ENCODE measurements at places on chromosomes 2 and 18.
A peak's percentile ranks its signal among the peaks of the same experiment; 100 is the strongest.

- no peak for DNase-seq
Measured at GRCh38 chr2:32743480-32744236, 115.8 kb downstream of the TTC27 start.

GRCh38 chr2:120700659-120701058, 35.0 kb upstream of the GLI2 start:
- DNase-seq = no peak

- peak; percentile 78 for DNase-seq
Measured at GRCh38 chr18:49486953-49487710, at the start of gene C18orf32. C18orf32 (minus strand) TSS chr18:49487234; CDS start chr18:49483748, 3,486 bp downstream.

GRCh38 chr2:82246220-82246775, 1941.7 kb upstream of the LRRTM1 start:
- DNase-seq = no peak

DNA sequence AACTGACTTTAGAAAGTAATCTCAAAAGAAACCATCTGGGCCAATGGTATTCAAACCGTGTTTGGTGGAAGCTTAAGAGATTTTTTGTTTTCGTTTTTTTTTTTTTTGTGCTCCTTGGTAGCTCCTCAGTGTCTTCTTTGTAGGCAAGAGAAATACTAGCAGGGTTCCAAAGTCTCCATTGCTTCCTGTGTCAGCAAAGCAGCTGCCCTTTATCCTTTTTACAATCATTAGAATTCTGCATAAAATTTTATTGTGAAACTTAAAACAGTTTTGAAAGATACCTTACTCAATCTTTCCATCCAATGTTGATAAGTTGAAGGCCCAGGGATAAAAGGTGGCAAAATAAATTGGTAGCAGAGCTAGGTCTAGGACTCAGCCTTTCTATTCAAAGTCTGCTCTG, 479 bp downstream of the IL1F10 start:
- DNase-seq = no peak

GRCh38 chr18:35484034-35484433, 13.7 kb downstream of the INO80C start:
- no peak for DNase-seq

DNA sequence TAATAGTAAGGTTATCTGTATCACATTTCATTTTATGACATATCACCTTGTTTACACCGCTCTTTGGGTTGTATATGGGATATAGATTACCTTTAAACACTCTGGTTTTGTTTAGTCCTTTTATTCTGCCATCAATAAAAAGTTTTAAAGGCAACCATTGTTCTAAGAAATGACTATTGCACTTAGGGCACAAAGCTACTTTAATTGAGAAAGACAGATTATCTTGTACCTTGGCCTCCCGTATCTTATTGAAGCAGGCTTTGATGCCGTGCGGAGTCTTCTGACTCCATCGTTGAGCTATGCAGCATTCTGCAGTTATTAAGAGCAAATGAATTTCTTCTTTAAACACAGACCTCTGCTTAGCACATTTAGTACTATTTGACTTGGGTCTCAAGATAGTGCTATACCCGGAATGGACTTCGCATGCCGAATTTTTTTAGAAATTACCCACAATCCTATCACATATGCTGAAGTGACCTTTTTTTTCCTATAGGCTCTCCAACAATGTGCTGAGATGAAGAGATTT, 16.7 kb downstream of the PKDCC start:
- no peak for DNase-seq

GRCh38 chr18:57864615-57865121, 61.6 kb upstream of the ATP8B1 start:
- no peak for DNase-seq

GRCh38 chr2:52260904-52261303, 1229.0 kb upstream of the NRXN1 start:
- DNase-seq = peak; percentile 47

DNA sequence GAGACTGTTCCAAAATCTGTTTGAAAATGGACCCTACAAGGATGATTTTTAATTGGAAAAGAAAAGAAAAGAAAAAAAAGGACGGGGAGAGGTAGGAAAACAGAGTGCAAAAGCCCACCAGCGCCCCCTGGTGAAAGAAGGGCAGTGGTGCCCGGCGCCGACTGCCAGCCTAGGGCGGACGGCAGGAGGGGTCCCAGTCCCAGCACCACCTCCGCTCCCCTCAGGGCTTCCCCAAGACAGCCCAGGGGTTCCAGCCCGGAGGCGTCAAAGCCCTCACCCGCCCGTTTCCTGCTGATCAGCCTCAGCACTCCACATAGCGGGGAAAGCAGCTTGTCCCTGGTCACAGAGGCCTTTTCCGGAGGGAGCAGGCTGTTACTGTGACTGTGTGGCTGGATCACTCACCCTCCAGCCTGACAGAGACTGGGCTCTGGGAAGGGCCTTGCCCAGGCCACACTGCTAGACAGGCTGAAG, 213.9 kb downstream of the TFCP2L1 start:
- no peak for DNase-seq

GRCh38 chr18:42174909-42175308, 219.9 kb downstream of the PIK3C3 start:
- DNase-seq = no peak

DNA sequence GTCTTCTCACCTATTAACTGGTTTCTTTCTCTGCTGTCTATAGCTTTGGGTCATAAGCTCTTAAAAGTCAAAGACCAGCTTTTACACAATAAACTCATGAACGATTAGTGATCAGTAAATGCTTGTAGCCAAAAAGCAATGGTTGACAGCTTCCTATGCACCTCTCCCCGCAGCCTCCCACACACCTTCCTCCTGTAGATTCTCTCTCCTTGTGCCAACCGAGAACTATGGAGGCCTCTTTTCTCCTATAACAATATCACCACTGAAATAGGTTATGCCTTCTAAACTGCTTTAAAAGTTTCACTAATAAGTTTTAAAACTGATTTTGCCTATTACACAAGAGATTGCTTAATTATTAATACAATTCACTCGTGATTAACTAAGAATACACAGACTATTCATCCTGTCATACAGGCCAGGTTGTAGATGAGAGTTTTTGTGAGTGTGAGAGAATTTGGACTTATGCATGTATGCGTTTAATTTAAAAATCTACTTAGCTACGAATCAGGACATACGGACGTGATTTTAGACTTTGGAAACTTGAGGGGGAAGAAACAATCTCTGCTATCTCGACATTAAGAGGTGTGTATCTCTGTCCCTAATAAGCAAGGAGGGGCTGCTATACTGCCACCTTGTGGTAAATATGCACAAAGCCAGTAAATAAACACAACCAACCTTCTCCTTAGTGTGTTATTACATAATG, 229.1 kb upstream of the RBBP8 start:
- peak; percentile 27 for DNase-seq

DNA sequence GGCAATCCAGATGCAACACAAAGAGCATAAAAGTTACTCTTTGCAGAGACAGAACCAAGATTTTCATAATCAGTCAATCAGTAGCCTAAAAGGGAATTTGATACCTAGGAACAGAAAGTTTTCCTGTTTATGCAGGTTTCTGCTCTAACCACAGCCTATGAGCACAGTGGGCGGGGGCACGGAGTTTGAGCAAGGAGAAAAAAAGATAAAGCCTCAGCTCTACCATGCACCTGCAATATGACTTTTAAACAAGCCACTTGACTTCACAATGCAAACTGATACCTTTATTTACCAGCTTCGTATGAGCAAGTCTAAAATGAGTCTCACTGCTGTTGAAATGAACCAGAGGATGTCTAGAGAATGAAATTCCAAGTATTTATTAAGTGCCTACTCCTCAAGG, 5.6 kb upstream of the LRATD1 start:
- no peak for DNase-seq

DNA sequence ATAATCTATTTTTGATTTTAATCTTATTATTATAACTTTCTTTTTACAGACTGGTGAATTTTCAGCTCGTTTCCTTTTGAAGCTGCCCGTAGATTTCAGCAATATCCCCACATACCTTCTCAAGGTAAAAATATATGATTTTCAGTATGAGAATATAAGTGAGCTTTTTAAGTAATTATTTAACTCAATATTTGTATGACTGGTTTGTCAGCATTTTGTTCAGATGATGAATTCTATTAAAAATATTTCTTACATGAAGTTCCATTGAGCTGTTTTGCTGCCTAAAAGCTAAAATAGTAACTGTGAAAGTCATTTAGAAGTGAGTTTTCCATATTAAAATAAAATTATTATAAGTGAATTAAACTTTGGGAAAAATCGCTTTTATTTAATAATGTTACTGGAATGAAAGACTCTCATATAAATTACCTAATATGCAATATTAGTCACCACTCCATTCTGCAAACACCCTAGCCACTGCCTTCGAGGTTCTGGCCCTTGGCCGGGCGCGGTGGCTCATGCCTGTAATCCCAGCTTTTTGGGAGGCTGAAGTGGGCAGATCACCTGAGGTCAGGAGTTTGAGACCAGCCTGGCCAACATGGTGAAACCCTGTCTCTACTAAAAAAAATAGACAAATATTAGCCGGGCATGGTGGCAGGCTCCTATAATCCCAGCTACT, 155.3 kb downstream of the BABAM2 start:
- DNase-seq = no peak

DNA sequence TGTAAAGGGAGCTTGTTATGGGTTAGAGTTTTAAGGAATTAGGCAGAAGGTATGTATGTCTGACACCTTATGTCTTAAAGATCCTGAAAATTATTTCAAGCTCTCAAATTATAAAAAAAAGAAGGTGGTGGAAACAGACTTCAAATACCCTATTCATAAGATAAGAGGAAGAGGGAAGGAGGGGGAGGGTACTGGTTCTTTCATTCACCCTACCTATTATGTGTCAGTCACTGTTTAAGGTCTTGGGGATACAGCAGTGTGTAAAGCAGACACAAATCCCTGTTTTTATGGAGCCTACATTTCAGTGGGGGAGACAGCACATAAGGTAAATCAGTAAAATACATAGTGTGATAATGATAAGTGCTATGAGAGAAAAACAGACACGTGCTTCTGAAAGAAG, 184.4 kb downstream of the FHOD3 start:
- no peak for DNase-seq

DNA sequence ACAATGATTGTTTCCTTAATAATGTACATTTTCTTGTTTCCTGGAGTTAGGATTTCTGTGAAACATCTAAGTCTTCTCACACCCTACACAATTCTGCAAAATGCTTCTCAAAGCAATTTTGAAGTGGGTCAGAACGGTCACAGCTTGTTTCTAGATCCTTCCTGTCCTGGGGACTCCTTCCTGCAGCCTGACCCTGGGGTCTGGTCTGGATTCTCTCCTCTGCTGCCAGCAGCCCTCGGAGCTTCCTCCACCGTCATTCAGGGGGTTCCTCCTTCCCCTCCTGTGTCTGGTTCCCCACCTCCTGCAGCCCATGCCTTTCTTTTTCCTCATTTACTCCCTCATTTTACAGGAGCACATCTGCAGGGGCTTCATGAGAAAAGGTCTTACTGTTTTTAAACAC, 322.1 kb downstream of the AGPS start:
- DNase-seq = no peak

GRCh38 chr18:50523165-50523564, 36.7 kb upstream of the MAPK4 start:
- DNase-seq = no peak

DNA sequence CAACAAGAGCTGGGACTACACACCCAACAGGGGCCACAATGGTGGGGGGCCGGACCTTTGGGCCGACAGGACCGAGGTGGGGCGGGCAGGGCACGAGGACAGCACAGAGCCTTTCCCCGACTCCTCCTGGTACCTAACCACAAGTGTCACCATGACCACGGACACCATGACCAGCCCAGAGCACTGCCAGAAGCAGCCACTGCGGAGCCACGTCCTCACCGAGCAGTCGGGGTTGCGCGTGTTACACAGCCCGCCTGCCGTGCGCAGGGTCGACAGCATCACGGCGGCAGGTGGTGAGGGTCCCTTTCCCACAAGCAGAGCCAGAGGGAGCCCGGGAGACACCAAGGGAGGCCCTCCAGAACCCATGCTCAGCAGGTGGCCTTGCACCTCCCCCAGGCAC, 119.5 kb downstream of the MTCL1 start:
- no peak for DNase-seq

- DNase-seq = no peak
Measured at GRCh38 chr18:23890589-23890988, 124.0 kb upstream of the TTC39C start.

- DNase-seq = peak; percentile 72
Measured at GRCh38 chr18:25503567-25504081, 151.7 kb upstream of the ZNF521 start.

- no peak for DNase-seq
Measured at GRCh38 chr2:177806025-177806424, 266.6 kb downstream of the PDE11A start.

- DNase-seq = peak; percentile 5
Measured at GRCh38 chr2:121860033-121860757, 104.7 kb downstream of the TSN start.

- no peak for DNase-seq
Measured at GRCh38 chr2:170465241-170465640, 249.9 kb upstream of the SP5 start.

- no peak for DNase-seq
Measured at GRCh38 chr18:55289775-55290174, 298.2 kb downstream of the TCF4 start.

GRCh38 chr2:96547731-96548171, 11.2 kb downstream of the ARID5A start:
- DNase-seq = peak; percentile 23

DNA sequence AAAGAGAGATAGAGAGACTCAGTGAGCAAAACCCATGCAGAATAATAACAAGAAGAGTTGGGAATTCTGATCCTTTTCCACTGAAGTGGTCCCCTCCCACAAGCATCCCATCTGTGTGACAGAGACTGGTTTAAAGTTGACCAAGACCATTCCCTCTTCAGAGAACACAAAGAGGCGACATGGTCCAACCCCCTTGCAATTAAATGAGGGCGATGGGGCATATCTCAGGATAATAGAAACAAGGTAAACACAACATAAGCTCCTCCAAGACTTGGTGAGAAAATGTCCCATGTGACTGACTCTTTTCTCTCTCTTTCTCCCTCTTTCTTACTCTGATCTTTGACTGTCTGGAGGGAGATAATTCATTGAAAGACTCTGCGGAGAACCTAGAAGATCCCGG, 526.7 kb downstream of the SOX11 start:
- DNase-seq = no peak

DNA sequence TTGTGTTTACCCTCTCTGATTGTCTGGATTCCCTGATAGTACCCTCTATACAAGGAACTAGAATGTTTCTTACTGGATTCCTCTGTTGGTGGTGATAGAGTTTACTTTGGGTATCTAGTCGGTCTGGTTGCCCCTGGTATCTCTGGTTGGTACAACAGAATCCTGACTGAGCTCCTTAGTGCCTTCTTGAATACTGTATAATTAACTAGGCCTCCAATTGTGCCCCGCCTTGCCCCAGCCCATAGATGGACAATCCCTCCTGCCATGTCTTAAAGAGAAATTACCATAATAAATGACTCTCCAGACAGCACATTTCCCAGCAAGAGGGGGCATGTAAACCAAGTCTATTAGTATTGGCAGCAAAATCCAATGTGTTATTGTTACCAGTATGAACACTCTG, 2.3 kb downstream of the SCN1A start:
- no peak for DNase-seq

DNA sequence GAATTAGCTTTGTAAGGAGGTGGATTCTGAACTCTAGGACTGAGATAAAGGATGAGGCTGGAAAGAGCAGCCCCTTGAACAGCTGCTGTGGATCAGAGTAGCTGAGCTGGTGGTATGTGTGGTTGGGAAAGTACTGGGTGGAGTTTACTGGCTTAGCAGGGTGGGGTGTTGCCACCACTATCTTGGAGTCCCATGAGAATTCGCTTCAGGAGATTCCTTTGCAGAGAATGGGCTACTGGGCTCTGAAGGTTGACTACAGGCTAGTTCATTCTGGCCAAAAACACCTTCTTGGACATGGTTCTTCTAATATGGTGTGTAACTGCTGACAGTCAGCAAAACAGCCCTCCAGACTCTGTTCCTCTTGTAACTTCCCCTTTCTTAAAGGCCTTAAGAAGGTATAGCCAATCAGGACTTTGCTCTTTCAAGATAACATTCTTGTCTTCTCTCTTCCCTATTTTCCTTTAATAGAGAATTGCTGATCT, 52.7 kb downstream of the TET3 start:
- peak; percentile 18 for DNase-seq

All from fibroblast of the conjunctiva (primary cell).